ENCODE measurements at places on chromosomes 1 and 21.

DNA sequence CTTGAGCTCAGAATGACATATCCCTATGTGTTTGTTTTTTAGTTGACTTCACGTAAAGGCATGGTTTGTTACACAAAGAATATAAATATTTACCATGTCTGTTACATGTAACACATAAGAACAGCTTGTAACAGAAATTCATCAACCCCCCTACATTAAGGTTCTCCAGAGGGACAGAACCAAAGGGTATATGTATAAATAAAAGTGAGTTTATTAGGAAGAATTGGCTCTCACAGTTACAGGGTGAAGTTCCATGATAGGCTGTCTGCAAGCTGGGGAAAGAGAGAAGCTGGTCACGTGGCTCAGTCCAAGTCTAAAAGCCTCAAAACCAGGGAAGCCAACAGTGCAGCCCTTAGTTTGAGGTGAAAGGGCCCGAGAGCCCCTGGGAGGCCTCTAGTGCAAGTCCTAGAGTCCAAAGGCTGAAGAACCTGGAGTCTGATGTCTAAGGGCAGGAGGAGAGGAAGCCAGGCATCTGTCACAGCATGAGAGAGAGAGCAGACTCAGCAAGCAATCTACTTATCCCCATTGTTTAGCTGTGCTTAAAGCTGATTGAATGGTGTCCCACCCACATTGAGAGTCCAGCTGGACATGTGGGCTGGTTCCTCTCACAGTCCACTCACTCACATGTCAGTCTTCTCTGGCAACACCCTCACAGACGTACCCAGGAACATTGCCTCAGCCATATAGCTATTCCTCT is 15.8 kb downstream of the THRAP3 start:
- no peak for DNase-seq

DNA sequence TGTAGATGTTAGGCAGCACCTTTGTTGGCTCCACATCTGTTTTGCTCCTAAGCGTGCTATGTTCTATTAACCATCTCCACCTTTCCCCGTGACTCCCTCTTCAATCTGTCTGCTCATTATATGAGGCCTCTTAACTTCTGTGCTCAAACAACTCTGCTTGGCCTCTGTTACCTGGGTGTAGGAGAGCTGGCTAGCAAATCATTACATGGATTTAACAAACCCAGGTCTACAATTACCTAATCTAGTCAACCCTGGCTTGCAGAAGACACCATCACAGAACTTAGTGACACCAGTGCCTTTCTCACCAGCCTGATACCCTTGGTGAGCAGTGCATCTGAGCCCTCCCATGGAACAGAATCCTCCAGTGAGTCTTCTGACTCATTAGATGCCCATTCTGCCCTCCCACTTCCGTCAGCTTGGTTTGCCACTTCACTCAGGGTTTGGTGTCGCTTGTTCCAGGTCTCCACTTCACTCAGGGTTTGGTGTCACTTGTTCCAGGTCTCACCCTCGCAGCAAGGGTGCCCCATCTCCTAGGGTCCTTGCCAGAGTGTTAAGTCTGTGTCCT is 92.0 kb upstream of the KIF26B start:
- no peak for DNase-seq

- DNase-seq: no peak
These were observed 3.0 kb upstream of the CD34 start for GRCh38 chr1:207913951-207914350.

- DNase-seq: no peak
These were observed 261.3 kb downstream of the DISC1 start for GRCh38 chr1:231887866-231888265.

DNA sequence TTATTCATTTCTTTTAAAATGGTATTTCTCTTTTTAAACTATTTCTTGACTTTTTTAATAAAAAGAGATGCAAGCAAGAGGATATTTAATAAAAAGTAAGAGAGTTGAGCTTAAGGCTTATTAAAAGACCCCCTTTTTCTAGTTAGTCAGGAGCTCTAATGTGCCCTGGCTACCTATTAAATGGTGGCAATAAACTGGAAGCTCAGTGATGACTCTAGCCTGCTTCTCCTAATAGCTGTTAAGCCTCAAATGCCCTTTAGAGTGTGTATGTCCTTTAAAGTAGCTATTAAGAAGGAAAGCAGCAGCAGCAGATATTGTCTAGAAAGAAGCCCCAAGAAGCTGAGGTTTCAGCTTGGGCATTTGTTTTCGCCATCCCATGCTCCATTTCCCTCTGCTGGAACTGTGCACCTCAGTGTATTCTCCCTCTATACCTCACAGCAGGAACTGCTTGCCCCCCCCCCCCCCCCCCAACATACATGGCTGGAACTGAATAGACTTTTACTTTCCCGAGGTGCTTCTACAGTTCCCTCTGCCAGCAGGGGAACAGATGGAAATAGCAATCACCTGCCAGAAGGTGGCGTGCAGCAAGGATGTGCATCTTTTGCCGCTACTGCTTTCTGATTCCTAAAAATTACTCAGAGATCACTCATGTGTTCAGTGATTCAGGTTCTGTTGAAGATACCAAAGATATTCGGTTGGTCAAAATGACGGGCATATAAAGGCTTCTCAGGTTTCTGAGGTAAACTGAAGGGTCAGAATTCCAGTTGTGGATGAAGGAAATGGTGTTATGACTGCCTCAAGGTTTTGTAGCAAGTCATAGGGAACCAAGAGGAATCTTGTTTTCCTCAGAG is 2.5 kb downstream of the RGS4 start:
- peak; percentile 58 for DNase-seq

GRCh38 chr1:33471416-33471815 is 1.0 kb upstream of the ZSCAN20 start:
- DNase-seq: no peak

DNA sequence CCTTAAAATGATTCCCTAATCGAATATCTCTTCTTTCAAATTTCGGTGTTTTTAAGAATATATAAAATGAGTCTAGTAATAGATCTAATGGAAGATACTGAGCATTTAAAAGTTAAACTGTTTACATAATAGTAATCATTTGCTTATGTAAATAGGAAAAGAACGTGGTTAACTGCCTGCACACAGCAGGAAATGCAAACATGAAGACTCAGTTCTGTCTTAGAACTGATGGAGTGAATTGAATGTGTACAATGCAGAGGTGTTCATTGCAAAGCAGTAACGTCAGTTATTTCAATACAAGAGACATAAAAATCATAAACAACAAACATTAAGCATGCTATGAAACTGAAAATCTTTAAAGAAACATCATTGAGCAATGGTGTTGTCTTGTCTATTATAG is 359.4 kb upstream of the ADAMTS5 start:
- no peak for DNase-seq

DNA sequence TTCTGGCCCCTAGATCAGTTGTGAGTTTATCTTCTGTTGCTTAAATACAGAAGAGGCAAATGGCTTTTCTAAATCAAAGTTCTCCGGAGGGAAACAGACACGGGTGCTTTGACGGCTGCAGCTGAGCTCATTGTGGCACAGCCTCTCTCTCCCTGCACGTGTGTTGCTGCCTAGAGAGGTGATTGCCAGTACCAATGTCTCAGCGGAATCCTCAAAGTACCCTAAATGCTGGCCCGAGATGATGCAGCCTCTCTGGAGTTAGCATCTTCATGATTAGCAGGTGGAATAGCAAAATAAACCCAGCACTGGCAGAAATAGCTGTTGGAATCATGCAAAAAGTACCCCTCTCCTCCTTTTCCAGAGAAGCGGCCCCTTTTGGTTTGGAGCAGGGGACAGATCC is 192.2 kb downstream of the PRDM2 start:
- no peak for DNase-seq

- no peak for DNase-seq
These were observed 344.5 kb downstream of the RWDD3 start for GRCh38 chr1:95578462-95578861.

DNA sequence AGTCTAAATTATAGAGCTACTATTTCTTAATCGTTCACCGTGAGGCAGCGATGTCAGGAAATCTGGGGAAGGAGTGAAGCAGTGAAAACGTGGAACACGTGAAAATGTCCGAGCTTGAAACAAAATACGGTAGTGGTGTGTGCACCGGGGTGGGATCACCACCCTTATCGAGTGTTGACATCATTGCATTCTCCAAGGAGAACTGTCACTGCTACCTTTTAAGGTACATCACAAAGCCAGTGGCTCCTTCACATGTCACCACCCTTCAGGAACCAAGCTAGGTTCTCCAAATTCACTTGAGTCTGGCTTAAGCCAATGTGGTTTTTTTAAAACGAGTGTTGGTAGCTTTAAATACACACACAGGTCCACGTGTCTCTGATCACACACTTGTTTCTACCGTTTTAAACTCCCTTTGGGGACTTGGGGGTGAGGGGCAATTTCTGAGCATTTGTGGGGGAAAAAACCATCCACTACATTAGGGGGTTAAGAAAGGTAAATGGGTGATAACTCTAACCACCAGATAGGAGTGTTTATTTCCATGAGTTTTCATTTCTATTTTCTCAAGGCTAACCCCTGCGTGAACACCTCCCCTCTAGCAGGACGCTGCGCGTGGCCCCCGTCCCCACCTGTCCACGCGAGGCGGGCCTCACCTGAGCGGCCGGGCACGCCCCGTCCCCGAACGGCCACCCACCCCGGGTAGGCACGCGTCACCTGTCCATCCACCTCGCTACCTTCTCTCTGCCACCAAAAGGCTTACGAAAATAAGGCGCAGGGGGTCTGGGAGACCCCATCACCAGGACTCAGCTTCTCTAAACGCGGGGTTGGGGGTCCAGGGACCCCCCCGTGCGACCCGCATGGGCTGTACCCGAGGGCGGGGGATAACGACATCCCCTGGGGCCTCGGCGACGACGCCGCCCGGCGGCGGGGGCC is 978 bp downstream of the PRDM15 start:
- DNase-seq: no peak

- DNase-seq: no peak
These were observed 14.7 kb upstream of the IRF2BP2 start for GRCh38 chr1:234624724-234625117.

GRCh38 chr21:27101523-27101922 is 134.6 kb upstream of the ADAMTS5 start:
- DNase-seq: no peak

- DNase-seq: no peak
These were observed 261.7 kb downstream of the PCP4 start for GRCh38 chr21:40128891-40129290.

- no peak for DNase-seq
These were observed 1.5 kb downstream of the PGBD5 start for GRCh38 chr1:230424391-230425251.

DNA sequence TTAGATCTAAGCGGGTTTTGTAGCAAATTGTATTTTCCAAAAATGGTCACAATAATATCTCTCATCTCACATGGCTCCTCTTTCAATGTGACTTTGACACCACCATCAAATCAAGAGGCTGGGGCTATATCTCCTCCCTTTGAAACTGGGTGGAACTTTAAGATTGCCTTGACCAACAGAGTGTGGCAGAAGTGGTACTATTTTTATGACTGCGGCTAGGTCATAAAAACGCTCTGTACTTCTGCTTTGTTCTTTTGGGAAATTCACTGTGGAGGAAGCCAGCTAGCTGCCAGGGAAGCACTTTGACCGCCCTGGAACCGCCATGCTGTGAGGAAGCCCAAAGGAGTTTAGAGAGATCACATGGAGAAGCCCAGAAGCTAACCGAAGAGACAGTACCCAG is 50.7 kb upstream of the ACOT11 start:
- DNase-seq: no peak

All from pulmonary artery endothelial cell (primary cell).